Stimulated activated CD4-positive, alpha-beta T cell treated with anti-CD3 and anti-CD28 coated beads, Interleukin-15, amount 100 ng/mL, for 1 hour (primary cell): ENCODE measurements at places on chromosomes 7 and 10.

DNA sequence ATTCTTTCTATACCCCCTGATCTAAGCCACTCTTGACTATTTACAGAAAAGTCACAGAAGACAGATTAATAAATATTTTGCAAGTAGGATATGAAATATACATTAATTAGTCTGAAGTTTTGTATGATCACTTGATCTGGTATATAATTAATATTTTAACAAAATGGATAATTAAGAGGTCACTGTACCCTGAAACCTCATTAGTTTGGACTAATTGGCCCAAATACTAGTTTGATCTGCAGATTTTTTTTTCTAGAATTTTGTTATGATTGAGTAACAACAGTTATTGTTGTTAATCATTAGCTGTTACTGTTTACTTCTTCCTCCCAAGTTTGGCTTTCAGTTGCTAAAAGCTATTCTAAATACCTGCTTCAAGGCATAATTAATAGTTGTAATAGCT lies 2.7 kb downstream of the NHLRC2 start:
- no peak for DNase-seq

- DNase-seq: no peak
These were observed 165.9 kb upstream of the MYO3A start for GRCh38 chr10:25768167-25768566.

DNA sequence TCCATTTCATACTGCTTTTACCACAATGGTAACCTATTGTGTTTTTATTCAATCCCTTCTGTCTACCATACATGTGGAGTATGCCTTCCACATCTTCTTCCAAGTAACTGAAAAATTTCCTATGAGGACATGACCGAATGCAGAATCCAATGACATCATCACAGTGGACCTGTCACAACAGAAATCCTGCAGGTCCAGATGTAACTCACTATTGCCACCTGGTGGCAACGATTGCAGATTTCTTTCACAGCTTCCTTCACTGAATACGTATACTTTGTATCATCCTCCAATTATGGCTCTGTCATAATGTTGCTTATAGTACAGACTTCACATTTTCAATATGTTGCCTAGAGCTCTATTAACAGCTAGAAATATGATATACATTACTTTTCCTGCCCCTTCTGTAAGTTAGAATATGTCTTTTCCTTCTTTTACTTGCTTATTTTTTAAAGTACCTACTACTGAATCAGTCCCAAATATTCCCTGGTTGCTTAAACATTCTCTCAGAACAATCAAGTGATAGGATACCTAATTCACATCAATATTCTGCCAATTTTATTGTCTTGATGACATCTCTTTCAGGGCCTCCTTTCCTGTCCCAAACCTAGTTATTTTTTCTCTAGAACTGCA lies 45.4 kb downstream of the SLC13A1 start:
- no peak for DNase-seq

DNA sequence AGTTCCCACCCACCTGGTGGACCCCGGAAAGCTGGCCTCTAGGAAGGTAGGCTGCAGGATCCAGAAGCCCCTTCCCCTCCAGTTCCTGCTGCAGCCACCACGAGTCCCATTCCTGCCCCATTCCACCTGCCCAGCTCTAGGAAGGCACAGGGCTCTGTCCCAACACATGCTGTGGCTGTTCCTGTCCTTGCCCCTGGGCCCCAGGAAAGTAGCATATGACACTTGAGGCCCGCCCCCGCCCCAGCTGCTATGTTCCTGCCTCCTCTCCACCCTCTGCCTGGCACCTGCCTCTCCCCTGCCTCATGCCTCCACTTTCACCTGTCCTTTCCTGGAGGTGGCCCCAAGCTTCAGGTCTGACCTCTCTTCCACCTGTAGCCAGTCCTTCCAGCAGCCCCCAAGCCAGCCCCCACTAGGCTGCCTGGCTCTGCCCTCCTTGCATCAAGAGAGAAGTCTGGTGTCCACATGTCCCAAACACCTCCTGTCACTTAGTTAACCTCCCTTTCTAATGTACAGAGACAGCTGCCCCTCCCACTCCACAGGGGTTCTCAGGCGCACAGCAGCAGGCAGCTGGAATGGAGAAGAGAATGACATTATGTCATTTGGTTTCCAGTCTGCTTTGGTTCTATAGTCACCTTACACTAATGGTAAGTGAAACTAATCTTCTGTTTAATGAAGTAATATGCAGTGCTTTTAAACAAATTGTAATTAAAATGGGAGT lies 22.7 kb downstream of the YKT6 start:
- no peak for DNase-seq
